Stimulated activated CD4-positive, alpha-beta T cell treated with anti-CD3 and anti-CD28 coated beads, Interleukin-12 subunit alpha, Interleukin-12 subunit beta, amount 100 ng/mL, for 24 hours (primary cell): ENCODE measurements at places on chromosomes 2 and 18.

GRCh38 chr2:221911321-221911720 is 339.2 kb upstream of the EPHA4 start:
- no peak for DNase-seq

DNA sequence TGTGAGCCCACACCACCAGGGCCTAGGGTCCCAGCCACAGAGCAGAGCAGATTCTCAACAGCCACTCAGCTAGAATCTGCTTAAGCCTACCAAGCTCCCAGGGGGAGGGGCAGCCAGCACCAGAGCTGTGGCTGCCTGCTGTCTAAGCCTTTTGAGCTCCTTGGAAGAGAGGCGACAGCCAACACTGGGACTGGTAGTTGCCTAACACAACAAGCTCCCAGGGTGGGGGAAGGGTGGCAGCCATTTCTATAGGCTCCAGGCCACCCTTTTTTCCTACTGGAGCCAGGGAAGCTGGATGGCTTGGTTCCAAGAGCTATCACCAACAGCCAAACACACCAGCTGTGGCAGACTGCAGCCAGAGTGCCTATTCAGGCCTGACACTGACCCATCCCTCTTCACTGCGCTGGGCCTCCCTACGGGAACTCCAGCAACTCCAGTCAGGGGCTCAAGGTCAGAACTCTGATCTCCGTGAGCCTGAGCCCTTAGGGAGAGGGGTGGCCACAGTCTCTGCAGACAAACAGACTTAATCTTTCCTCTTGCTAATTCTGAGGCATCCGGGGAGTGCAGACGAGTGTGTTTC is 1824.3 kb upstream of the CELF4 start:
- DNase-seq = no peak

DNA sequence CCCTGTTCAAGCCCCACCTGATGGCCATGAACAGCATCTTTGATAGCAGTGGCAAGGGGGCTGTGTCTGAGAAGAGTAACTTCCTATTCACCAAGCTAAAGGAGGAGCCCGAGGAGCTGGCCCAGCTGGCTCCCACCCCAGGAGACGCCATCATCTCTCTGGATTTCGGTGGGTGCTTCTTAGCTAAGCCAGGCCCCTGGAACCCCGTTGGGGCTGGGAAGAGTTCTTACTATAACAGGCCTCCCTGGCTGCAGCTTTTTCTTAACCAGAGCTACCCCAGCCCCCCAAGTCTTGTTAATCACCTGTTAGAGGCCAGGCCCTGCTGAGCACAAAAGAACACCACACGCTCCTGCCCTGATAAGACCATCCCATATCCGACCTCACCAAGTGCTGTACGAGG is 79.4 kb downstream of the EPAS1 start:
- no peak for DNase-seq

- DNase-seq = no peak
These were observed 367.1 kb downstream of the ZEB2 start for GRCh38 chr2:144152817-144153271.

GRCh38 chr2:158760887-158761286 is 34.2 kb upstream of the DAPL1 start:
- DNase-seq = no peak

GRCh38 chr2:14923820-14924580 is 291.5 kb downstream of the LRATD1 start:
- no peak for DNase-seq

GRCh38 chr2:105325389-105325963 is 4.1 kb downstream of the TGFBRAP1 start:
- DNase-seq = no peak

GRCh38 chr2:96399342-96400048 is 63.9 kb downstream of the NCAPH start:
- no peak for DNase-seq

GRCh38 chr18:53018791-53019190 is 678.8 kb downstream of the DCC start:
- DNase-seq = no peak

DNA sequence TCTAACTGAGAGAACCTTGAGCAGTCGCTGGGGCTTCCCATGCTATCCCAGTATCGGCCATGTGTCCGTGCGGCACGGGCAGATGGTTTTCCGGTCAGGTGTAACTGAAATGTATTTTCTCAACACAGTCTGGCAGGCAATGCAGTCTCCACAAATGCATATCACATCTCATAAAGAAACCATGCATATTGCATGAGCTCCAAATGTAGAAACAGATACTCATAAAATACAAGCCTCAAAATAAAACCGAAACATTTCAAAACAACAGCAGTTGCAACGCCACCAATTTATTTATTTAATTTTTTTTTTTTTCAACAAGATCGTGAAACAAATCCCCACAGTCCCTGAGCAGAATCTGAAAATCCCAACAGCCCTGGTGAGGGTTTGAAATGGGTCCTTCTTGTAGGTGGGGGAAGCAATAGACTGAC is 299.4 kb downstream of the LPIN1 start:
- no peak for DNase-seq

GRCh38 chr2:36812196-36812595 is 115.7 kb downstream of the VIT start:
- DNase-seq = no peak

DNA sequence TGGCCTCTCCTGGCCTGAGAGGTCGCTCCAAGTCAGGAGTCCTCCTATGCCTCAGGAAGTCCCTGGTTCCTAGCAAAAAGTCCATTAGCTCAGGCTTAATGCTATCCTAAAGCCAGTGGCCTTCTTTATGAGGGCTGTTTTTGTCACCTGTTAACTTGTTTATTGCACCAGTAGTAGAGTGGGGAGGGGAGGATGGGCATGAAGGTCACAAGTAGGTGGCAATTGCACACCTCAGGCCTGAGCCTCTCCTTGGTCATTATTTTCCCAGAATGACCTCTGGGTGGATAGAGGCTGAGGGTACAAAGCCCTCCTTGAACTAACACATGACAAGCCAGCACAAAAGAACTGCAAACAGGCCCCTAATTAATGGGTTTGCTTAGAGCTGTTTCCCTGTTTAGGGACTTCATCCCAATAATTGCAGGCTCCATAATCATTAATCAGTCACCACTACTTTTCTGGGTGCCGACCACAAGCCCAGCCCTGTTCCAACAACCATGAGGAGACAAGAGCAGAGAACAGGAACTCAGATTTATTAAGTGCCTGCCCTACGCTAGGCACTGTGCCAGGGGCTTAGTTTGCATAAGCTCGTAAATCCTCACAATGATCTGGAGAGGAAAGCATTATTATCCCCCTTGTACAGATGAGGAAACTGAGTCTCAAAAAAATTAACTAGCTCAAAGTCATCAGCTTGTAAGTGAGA is 123.0 kb upstream of the PKDCC start:
- no peak for DNase-seq

DNA sequence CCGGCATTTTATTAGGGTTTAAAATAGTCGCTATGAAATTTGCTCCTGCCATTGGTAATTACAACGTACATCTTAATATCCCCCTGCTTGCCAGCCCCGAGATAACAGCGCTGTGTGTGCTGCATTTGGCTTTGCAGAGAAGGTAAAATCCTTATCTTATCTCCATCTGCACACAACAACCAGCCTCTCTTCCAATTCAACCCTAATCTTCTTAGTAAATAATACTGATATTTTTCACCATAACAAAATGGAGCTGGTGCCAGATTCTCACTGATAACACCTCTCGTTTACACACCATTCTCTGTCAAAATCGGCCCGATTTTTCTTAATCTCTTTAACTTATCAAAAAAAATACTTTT is 61.4 kb upstream of the SIX3 start:
- no peak for DNase-seq

GRCh38 chr2:142742371-142743214 is 134.9 kb upstream of the KYNU start:
- no peak for DNase-seq

GRCh38 chr18:40752316-40752715 is 1202.7 kb upstream of the PIK3C3 start:
- DNase-seq = no peak

GRCh38 chr18:13319629-13320028 is 101.1 kb downstream of the LDLRAD4 start:
- DNase-seq = no peak

- no peak for DNase-seq
These were observed 246.9 kb upstream of the SLC39A10 start for GRCh38 chr2:195410074-195410671.
